ENCODE measurements at places on chromosomes 1 and 21. TPM values are rescaled to one million over a fixed set of nuclear protein-coding genes. Genes with fewer than 3 reads are reported as not detected.

Gene ATP1A4
- total RNA-seq = 0.10 TPM

Gene HMCN1
- total RNA-seq = 20.0 TPM

Gene FAM72C
- total RNA-seq = 1.2 TPM

Gene NSUN4
- total RNA-seq = 12.2 TPM

Gene PRKACB
- 68.2 TPM for total RNA-seq

Gene CAMTA1
- 90.5 TPM for total RNA-seq

Gene AMY1C
- not detected for total RNA-seq

DNA sequence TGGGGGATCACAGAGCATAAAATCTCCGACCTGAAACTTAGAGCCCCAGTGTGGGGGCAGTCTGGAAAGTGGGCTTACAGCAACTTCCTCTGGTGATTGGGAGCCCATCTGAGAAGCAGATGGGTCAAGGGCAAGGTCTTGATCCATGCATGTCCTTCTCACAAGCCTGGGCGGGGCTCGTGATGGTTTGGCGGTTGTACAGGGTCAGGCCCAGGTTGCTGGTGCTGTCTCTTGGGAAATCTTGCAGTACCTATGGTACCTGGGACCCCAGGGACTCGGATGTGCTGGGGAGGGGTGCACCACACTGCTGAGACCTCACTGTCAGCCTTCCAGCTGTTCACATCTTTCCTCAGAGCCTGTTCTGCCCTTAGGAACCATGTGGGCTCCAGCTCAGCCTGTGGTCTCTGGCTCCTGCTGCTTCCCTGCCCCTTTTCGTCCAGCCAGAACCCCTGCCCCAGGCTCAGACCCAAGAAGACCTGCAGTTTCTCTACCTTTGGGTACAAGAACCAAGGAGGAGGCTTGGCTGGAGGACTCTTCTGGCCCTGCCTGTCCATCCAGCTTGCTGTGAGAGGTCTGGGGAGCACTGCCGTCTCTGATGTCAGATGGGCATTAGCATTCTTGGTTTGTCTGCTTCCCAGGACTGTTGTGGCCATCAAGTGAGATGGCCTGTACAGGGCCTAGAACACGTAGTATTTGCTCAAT, 24.5 kb downstream of the WNT4 start:
- H3K4me1 ChIP-seq = peaks cover 62% of the 10 kb centered on the region
- H3K4me3 ChIP-seq = no peak overlapping the region
- H3K36me3 ChIP-seq = peaks cover 49% of the 10 kb centered on the region
- H3K27ac ChIP-seq = no peak overlapping the region
- DNase-seq = no peak

GRCh38 chr21:32844653-32845436, 73.3 kb upstream of the PAXBP1 start:
- no peaks in the 10 kb centered on the region for H3K4me1 ChIP-seq
- peaks cover 13% of the 10 kb centered on the region for H3K27me3 ChIP-seq
- no peaks in the 10 kb centered on the region for H3K36me3 ChIP-seq
- H3K27ac ChIP-seq = no peak overlapping the region
- no peak for DNase-seq

- DNase-seq = no peak
- no peaks in the 10 kb centered on the region for H3K27me3 ChIP-seq
- no peak overlapping the region for H3K4me3 ChIP-seq
- no peaks in the 10 kb centered on the region for H3K36me3 ChIP-seq
- H3K4me1 ChIP-seq = no peaks in the 10 kb centered on the region
These were observed 102.7 kb upstream of the C1orf174 start for GRCh38 chr1:4002741-4003140.

- H3K4me1 ChIP-seq = no peaks in the 10 kb centered on the region
- no peak overlapping the region for H3K27ac ChIP-seq
- H3K4me3 ChIP-seq = no peak overlapping the region
- no peaks in the 10 kb centered on the region for H3K27me3 ChIP-seq
- DNase-seq = no peak
These were observed 14.8 kb downstream of the CTSK start for GRCh38 chr1:150793221-150793620.

DNA sequence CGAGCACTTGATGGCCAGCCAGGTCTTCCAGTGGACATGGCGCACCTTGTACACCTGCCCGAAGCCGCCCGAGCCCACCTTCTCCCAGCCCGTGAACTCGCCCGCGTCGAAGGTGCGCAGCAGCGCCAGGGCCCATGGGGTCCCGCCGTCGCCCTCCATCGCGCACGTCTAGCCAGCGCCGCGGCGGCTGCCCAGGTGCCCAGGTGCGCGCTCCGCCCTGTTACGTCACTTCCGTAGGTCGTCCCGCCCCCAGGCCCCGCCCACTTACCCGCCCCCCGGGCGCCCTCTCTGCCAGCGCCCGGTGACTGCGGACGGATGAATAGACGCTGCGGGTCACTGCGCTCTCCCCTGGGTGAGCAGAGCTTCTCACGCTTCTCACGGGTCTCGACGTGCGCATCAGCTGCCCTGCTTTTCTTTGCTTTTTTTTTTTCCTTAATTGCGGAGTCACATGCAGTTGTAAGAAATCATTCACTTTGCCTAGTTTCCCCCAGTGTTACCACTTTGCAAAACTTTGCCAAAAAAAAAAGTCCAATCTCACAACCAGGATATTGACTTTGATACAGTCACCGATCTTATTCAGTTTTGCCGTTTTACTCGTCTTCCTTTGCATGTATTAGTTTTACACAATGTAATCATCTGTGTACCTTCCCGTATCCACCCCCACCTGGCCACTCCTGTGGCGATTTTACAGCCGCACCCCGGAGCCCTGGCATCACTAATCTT, at the start of gene RIPK4:
Gene RIPK4 (minus strand): TSS at position 170 of the 723 bp plus-strand sequence. CDS start 11 bp downstream, at position 159.
- H3K4me1 ChIP-seq = peaks cover 19% of the 10 kb centered on the region
- no peak for DNase-seq
- no peak within 1 kb of the TSS for H3K27ac ChIP-seq
- no peaks in the 10 kb centered on the region for H3K36me3 ChIP-seq
- peaks cover 98% of the 10 kb centered on the region for H3K27me3 ChIP-seq
- H3K4me3 ChIP-seq = no peak within 1 kb of the TSS

- H3K4me3 ChIP-seq = no peak overlapping the region
- H3K27ac ChIP-seq = no peak overlapping the region
- H3K27me3 ChIP-seq = no peaks in the 10 kb centered on the region
- H3K36me3 ChIP-seq = no peaks in the 10 kb centered on the region
- H3K4me1 ChIP-seq = peaks cover 38% of the 10 kb centered on the region
These were observed 191.6 kb downstream of the HIVEP3 start for GRCh38 chr1:41726899-41727748.

DNA sequence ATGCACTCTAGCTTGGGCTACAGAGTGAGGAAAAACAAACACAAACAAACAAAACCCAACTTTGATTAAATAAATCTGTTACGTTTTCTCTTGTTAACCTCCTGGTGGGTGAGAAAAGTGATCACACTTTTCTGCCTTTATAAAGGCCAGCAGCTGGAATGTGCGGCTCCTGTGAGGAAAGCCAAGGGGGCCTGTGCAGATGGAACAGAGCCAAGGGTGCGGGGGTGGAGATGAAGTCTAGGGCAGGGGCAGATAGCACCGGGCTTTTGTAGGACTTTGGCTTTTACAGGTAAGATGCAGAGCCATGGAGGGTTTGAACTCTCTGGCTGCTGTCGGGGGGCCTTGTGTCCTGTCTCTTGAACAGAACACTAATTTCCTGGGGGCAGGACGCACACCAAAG, 40.7 kb upstream of the GPR37L1 start:
- DNase-seq = no peak
- H3K27ac ChIP-seq = no peak overlapping the region
- no peak overlapping the region for H3K4me3 ChIP-seq
- no peaks in the 10 kb centered on the region for H3K27me3 ChIP-seq
- H3K36me3 ChIP-seq = no peaks in the 10 kb centered on the region

DNA sequence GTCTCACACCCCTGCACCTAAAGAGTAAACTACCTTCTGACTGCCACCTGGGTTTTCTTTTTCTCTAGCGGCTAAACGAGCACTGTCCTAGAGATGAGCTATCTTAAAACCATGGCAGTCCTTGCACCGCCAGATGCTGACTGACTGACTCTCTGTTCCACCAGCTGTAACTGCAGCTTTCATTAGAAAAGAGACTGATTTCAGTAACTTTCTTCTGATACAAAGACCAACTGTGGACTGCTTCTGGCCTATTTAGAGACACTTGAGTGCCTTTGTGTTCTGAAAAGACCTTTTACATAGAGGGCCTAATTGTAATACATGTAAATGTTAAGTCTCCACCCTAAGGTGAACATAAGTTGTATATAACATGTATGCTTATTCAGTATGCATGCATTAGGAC, 152.5 kb downstream of the DISC1 start:
- no peaks in the 10 kb centered on the region for H3K27me3 ChIP-seq
- DNase-seq = no peak
- H3K4me3 ChIP-seq = no peak overlapping the region
- H3K36me3 ChIP-seq = no peaks in the 10 kb centered on the region
- peaks cover 23% of the 10 kb centered on the region for H3K4me1 ChIP-seq
- H3K27ac ChIP-seq = no peak overlapping the region

- H3K4me3 ChIP-seq = no peak overlapping the region
- no peaks in the 10 kb centered on the region for H3K36me3 ChIP-seq
- H3K27me3 ChIP-seq = no peaks in the 10 kb centered on the region
- DNase-seq = no peak
- H3K27ac ChIP-seq = no peak overlapping the region
These were observed 12.8 kb upstream of the PRDM2 start for GRCh38 chr1:13687151-13687715.

GRCh38 chr1:205809942-205810345, 3.1 kb downstream of the SLC41A1 start:
- H3K4me1 ChIP-seq = peaks cover 73% of the 10 kb centered on the region
- peak overlapping the region; percentile 86 for H3K4me3 ChIP-seq

DNA sequence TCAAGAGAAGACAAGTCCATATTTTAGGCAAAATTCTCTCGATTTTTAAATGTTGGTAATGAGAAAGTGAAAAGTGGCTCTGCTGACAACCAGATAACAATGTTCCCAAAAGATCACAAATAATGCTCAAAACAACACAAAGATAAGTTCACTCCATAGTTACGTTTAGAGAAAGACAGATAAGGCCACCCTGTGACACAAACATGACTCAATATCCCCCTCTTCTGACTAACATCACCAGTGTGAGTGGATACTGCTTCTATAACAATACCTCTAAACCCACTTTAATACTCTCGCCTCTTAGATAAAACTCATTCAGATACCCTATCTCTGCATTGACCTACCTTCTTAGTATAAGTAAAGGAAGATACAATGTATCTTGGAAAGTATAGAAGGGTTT, 51.2 kb upstream of the RGS7 start:
- no peaks in the 10 kb centered on the region for H3K36me3 ChIP-seq
- no peak overlapping the region for H3K27ac ChIP-seq
- H3K4me1 ChIP-seq = no peaks in the 10 kb centered on the region
- H3K27me3 ChIP-seq = no peaks in the 10 kb centered on the region
- DNase-seq = no peak

DNA sequence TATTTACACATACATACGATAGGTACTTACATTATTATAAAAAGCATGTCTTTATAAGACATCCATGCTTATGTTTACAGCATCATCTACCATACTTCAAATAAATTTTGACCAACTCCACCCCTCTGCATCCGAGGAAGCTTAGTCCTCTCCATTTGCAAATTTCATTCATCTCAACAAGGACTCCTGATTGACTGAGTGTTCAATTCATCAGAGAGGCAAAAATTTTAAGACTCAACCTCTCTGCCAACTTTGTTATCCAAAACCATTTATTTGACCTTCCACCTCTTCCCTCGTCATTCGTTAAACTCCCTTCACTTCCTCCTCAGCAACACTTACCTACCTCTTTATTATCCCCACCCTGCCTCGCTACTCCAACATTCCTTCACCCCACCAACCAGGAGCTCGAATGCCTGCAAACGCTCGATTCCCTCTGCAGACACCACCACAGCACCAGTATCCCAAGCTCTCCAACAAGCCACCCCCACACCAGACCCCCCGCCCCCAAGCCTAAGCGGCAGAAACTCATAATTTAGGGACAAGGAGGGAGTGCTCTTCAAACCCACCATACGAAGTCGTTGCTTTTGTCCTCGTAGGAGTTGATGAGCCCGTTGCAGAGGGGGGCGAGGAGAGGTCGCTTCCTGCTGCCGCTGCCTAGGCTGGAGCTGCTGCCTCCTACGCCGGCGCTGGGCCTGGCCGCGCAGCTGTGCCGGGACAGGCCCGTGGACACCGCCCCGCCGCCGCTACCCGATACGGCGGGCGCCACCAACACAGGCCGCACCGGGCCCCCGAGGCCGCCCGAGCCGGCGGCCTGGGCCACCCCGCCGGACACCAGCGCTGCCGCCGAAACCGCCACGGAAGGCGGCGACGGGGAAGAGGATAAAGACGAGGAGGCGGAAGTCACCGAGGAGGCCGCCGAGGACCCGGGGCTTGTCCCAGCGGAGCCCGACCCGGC, 803 bp downstream of the COP1 start:
- H3K4me3 ChIP-seq = peak overlapping the region; percentile 92
- H3K36me3 ChIP-seq = no peaks in the 10 kb centered on the region
- peak overlapping the region; percentile 93 for H3K27ac ChIP-seq
- H3K4me1 ChIP-seq = peaks cover 10% of the 10 kb centered on the region
- H3K27me3 ChIP-seq = no peaks in the 10 kb centered on the region
- DNase-seq = peak; percentile 19

GRCh38 chr1:114454539-114454938, 56.5 kb downstream of the TRIM33 start:
- H3K27me3 ChIP-seq = no peaks in the 10 kb centered on the region
- H3K27ac ChIP-seq = no peak overlapping the region
- H3K4me1 ChIP-seq = no peaks in the 10 kb centered on the region

DNA sequence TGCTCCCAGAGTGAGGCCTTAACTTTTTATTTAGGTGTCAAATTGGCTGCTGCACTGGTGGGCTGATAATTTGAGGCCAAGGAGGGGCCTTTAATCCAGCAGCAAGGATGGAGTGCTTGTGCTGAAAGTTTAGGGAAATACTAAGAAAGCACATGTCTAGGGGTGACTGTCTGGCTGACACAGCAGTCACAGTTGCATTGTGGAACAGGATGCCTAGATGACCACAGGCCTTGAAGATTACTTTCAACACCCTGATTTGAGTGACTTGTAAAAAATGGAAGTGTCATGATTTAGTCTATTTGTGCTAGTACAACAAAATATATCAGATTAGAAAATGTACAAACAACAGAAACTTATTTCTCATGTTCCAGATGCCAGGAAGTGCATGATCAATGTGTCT, 57.7 kb downstream of the ZNF697 start:
- H3K27me3 ChIP-seq = no peaks in the 10 kb centered on the region
- H3K36me3 ChIP-seq = no peaks in the 10 kb centered on the region
- no peak for DNase-seq
- no peak overlapping the region for H3K27ac ChIP-seq
- no peak overlapping the region for H3K4me3 ChIP-seq

DNA sequence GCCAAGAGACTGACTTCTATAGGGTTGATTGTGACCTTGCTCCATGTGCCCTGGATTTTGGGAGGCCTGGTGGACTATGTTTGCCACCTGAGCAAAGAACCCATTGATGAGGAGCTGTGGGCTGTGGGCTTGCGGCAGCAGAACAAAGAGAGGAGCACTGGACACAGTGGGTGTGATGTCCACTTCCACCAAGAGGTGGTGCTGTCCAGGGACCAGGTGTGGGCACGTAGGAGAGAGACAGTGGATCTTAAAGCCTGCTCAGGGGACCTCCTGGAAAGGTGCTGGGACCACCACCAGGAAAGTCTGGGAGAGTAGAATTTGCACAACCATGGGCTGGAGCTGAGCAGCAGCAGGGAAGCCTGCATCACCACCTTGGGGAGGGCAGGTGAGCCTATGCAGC, 106.7 kb upstream of the ETS2 start:
- H3K27ac ChIP-seq = no peak overlapping the region
- no peaks in the 10 kb centered on the region for H3K4me1 ChIP-seq
- H3K4me3 ChIP-seq = no peak overlapping the region
- no peaks in the 10 kb centered on the region for H3K36me3 ChIP-seq

- H3K4me1 ChIP-seq = peaks cover 6% of the 10 kb centered on the region
- DNase-seq = no peak
- no peaks in the 10 kb centered on the region for H3K27me3 ChIP-seq
- no peak overlapping the region for H3K27ac ChIP-seq
- no peak overlapping the region for H3K4me3 ChIP-seq
These were observed 246.7 kb upstream of the NFIA start for GRCh38 chr1:60835649-60836048.
